ENCODE measurements at places on chromosomes 6 and 20.

- H3K27me3 ChIP-seq, result no peaks in the 10 kb centered on the region
- no peak for DNase-seq
- no peak overlapping the region for H3K4me3 ChIP-seq
- H3K36me3 ChIP-seq, result no peaks in the 10 kb centered on the region
Measured at GRCh38 chr6:52562911-52563310, 13.9 kb downstream of the TRAM2 start.

GRCh38 chr6:19968201-19968600 is 131.0 kb downstream of the ID4 start:
- H3K27me3 ChIP-seq, result peaks cover 1% of the 10 kb centered on the region
- no peaks in the 10 kb centered on the region for H3K36me3 ChIP-seq
- no peak for DNase-seq
- H3K4me1 ChIP-seq, result no peaks in the 10 kb centered on the region
- no peak overlapping the region for H3K27ac ChIP-seq

DNA sequence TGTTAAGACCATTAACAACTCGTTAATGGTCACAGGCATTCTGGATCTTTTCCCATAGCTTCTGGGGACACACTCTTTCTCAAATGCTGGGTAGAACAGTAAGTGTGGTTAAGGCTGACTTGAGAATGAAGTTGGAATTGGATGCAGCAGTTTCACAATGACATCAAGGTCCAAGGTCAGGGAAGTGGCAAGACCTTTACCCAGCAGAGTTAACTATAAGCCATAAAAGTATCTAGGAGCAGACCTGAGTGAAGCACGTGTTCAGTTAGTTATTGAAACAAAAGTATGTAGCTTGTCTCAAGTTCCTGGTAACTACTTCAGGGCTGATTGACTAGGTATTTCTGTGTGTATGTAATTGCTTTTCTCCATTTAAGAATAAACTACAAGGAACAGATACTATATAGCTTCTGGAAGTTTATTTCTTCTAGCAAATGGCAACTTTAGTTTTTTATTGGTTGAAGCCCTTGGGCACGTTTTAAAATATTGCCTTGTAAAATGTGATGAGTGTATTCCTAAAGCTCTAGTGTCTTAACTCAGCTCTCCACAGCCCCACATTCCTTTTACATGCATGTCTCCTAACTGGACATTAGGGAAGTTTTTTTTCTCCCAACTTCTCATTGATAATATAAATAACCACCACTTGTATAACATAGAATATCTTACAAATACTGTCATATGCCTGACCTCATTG is 479.0 kb upstream of the CITED2 start:
- H3K4me3 ChIP-seq, result no peak overlapping the region
- no peaks in the 10 kb centered on the region for H3K36me3 ChIP-seq
- DNase-seq, result no peak

DNA sequence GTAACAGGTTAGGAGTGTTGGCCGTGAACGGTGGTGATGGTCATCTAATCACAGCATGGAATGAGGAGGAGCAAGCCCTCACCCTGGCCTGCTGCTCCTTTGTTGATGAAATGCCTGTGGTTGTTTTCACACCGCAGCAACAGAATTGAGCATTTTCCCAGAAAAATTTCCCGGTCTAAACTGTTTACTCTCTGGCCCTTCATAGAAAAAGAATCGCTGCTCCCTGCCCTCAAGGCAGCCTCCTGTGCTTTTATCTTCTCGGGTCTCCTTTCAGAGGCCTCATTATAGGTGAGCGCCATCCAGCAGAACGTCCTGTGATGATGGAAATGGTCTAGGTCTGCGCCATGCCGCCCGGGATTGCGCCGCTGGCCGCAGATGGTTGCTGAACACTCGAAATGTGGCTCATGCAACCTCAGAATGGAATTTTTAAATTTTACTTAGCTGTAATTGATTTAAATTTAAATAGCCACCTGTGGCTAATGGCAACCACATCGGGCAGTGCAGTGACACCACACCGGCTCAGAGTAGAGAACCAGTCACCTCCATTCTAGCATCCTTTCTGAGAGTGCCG is 30.2 kb downstream of the PHACTR3 start:
- no peak overlapping the region for H3K4me3 ChIP-seq
- H3K27me3 ChIP-seq, result peaks cover 5% of the 10 kb centered on the region
- no peak overlapping the region for H3K27ac ChIP-seq
- no peaks in the 10 kb centered on the region for H3K4me1 ChIP-seq
- no peaks in the 10 kb centered on the region for H3K36me3 ChIP-seq

GRCh38 chr6:102848210-102848609 is 1454.7 kb downstream of the GRIK2 start:
- no peak overlapping the region for H3K4me3 ChIP-seq
- no peaks in the 10 kb centered on the region for H3K27me3 ChIP-seq
- H3K36me3 ChIP-seq, result no peaks in the 10 kb centered on the region
- no peak for DNase-seq
- no peak overlapping the region for H3K27ac ChIP-seq

GRCh38 chr6:108380876-108381275 is 86.0 kb downstream of the AFG1L start:
- no peak overlapping the region for H3K4me3 ChIP-seq
- H3K27me3 ChIP-seq, result no peaks in the 10 kb centered on the region
- DNase-seq, result no peak
- no peaks in the 10 kb centered on the region for H3K4me1 ChIP-seq
- H3K27ac ChIP-seq, result no peak overlapping the region
- peaks cover 3% of the 10 kb centered on the region for H3K36me3 ChIP-seq

DNA sequence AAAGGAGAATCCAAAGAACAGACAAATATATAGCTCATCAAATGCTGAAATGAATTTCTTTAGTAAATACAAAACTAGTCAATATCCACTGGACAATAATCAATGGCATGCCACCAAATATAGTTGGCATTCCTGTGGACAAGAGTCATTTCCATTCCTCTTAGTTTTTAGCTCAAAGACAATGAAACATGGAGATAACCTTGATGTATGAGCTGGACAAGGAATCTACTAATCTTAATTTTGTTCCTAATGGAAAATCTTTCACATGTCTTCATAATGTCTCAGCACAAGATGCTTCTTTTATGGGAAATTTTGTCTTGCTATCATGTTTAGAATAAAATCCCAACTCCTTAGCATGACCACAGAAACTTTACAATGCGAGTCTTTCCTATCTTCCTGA is 87.8 kb downstream of the PFDN4 start:
- no peak for DNase-seq
- H3K27ac ChIP-seq, result no peak overlapping the region
- H3K36me3 ChIP-seq, result peaks cover 2% of the 10 kb centered on the region
- no peak overlapping the region for H3K4me3 ChIP-seq
- peaks cover 32% of the 10 kb centered on the region for H3K27me3 ChIP-seq

GRCh38 chr6:41555326-41556300 is 9.4 kb downstream of the FOXP4 start:
- no peak for DNase-seq
- peaks cover 9% of the 10 kb centered on the region for H3K36me3 ChIP-seq
- no peak overlapping the region for H3K27ac ChIP-seq
- H3K27me3 ChIP-seq, result peaks cover 17% of the 10 kb centered on the region
- H3K4me1 ChIP-seq, result peaks cover 17% of the 10 kb centered on the region

- peaks cover 13% of the 10 kb centered on the region for H3K27me3 ChIP-seq
- H3K4me3 ChIP-seq, result peak overlapping the region; percentile 70
- H3K4me1 ChIP-seq, result peaks cover 20% of the 10 kb centered on the region
Measured at GRCh38 chr20:881051-881782, 34.9 kb downstream of the ANGPT4 start.

GRCh38 chr6:67501755-67502154 is 1133.3 kb upstream of the ADGRB3 start:
- no peaks in the 10 kb centered on the region for H3K27me3 ChIP-seq
- no peaks in the 10 kb centered on the region for H3K4me1 ChIP-seq
- DNase-seq, result no peak
- H3K27ac ChIP-seq, result no peak overlapping the region
- no peaks in the 10 kb centered on the region for H3K36me3 ChIP-seq
- H3K4me3 ChIP-seq, result no peak overlapping the region

GRCh38 chr20:20967564-20968184 is 138.5 kb downstream of the LINC00237 start:
- no peaks in the 10 kb centered on the region for H3K36me3 ChIP-seq
- no peak overlapping the region for H3K4me3 ChIP-seq
- H3K4me1 ChIP-seq, result no peaks in the 10 kb centered on the region

GRCh38 chr20:1108437-1108920 is 9.9 kb upstream of the PSMF1 start:
- H3K4me1 ChIP-seq, result no peaks in the 10 kb centered on the region
- no peaks in the 10 kb centered on the region for H3K27me3 ChIP-seq
- no peak overlapping the region for H3K4me3 ChIP-seq
- no peaks in the 10 kb centered on the region for H3K36me3 ChIP-seq

GRCh38 chr20:43849496-43850186 is 65.0 kb upstream of the TOX2 start:
- H3K27me3 ChIP-seq, result peaks cover 5% of the 10 kb centered on the region
- no peaks in the 10 kb centered on the region for H3K36me3 ChIP-seq
- no peak overlapping the region for H3K27ac ChIP-seq
- peaks cover 17% of the 10 kb centered on the region for H3K4me1 ChIP-seq
- no peak overlapping the region for H3K4me3 ChIP-seq

GRCh38 chr20:19920381-19921138 is 96.6 kb upstream of the NAA20 start:
- peaks cover 7% of the 10 kb centered on the region for H3K4me1 ChIP-seq
- DNase-seq, result no peak
- H3K36me3 ChIP-seq, result no peaks in the 10 kb centered on the region
- H3K4me3 ChIP-seq, result no peak overlapping the region

DNA sequence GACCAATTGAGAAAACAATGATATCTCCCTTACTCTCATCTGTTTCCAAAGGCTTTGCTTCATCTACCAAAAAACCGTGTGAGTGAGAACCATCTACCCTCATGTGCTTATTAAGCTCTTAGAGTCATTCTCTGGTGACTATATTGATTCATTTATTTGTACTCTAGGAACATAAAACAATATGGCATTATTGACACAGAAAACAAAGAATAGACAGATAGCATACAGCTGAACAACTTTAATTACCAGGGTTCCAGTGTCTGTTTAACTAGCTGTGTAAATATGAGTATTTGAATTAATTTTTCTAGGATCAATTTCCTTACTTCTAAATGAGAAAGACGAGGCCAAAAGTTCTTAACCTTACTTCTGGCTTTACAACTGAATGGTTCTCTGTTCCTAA is 31.3 kb upstream of the HEY2 start:
- H3K4me1 ChIP-seq, result peaks cover 17% of the 10 kb centered on the region
- H3K36me3 ChIP-seq, result peaks cover 1% of the 10 kb centered on the region
- DNase-seq, result no peak
- peaks cover 12% of the 10 kb centered on the region for H3K27me3 ChIP-seq
- no peak overlapping the region for H3K27ac ChIP-seq

GRCh38 chr6:75446241-75446880 is 47.2 kb downstream of the FILIP1 start:
- no peak overlapping the region for H3K27ac ChIP-seq
- H3K4me1 ChIP-seq, result no peaks in the 10 kb centered on the region
- no peak for DNase-seq
- no peak overlapping the region for H3K4me3 ChIP-seq

- H3K27ac ChIP-seq, result no peak overlapping the region
- no peak overlapping the region for H3K4me3 ChIP-seq
- H3K4me1 ChIP-seq, result no peaks in the 10 kb centered on the region
- DNase-seq, result no peak
- H3K36me3 ChIP-seq, result no peaks in the 10 kb centered on the region
Measured at GRCh38 chr20:60888771-60889170, 363.3 kb upstream of the CDH4 start.

- no peaks in the 10 kb centered on the region for H3K36me3 ChIP-seq
- H3K27me3 ChIP-seq, result no peaks in the 10 kb centered on the region
- H3K4me1 ChIP-seq, result no peaks in the 10 kb centered on the region
- DNase-seq, result no peak
Measured at GRCh38 chr6:119218548-119218947, 131.0 kb downstream of the MAN1A1 start.

DNA sequence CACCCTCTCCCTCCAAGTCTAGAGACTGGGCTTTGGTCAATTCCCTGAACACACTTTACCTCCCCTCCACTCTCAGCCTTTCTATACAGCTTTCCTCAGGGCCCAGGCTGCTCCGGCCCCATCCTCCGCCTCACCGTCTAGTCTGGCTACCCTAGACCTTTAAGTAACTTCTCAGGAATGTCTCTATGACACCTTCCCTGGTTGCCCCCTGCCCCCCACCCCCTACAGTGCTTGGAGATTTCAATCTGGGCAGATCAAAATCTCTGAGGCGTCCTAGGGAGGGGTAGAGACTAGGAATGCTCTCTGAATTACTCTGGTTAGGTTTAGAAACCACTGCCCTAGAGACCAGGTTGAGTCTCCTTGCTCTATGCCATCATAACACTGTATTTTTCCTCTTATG is 6.1 kb downstream of the UBE2J1 start:
- peaks cover 53% of the 10 kb centered on the region for H3K4me1 ChIP-seq
- no peak for DNase-seq

DNA sequence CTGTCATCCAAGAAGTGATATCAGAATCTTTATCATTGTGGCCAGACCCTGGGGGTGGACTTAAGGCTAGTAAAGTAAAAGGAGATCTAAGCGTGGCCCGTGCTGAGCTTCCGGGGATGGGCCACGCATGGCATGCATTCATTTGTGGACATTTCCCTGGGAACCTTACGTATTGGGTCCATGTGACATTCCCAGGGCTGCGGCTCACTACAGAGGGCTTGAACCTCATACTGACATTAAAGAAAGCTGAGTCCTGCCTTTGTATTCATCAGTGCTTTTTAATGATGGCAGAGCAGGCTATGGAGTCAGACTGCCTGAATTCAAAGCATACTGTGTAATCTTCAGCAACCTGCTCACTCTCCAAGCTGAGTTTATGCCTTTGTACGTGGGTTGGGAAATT is 152.2 kb upstream of the AFDN start:
- no peak for DNase-seq
- H3K4me1 ChIP-seq, result no peaks in the 10 kb centered on the region
- peaks cover 36% of the 10 kb centered on the region for H3K27me3 ChIP-seq
- H3K4me3 ChIP-seq, result no peak overlapping the region
- H3K36me3 ChIP-seq, result no peaks in the 10 kb centered on the region

DNA sequence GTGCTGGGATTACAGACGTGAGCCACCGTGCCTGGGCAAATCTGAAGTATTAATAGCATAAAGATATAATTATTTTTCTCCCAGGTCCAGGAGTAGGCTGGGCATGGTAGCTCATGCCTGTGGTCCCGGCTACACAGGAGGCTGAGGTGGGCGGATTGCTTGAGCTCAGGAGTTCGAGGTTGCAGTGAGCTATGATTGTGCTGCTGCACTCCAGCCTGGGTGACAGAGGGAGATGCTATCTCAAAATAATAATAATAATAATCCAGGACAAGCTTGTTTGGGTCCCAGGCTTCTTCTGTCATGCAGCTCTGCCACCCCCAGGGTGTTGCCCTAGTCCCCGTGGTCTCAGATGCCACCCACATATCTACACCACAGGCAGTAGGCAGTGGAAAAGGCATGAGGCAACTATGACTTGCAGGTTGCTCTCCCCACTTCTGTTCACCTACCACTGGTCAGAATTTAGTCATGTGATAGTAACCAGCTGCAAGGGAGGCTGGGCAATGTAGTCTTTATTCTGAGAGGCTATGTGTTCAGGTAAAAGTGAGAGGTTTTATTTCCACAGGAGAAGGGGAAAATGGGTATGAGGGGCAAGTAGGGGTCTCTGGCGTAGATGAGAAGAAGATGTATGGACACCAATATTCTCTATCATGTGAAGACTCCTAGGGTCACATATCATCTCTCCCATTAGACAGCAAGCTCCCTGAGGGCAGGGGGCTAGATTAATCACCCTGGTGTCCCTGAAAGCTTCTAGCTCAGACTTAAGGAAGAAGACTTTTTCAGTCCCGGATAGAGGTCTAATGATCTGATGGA is 25.7 kb downstream of the TCF15 start:
- no peak overlapping the region for H3K27ac ChIP-seq
- H3K27me3 ChIP-seq, result peaks cover 15% of the 10 kb centered on the region
- peak; percentile 14 for DNase-seq
- no peaks in the 10 kb centered on the region for H3K4me1 ChIP-seq
- no peaks in the 10 kb centered on the region for H3K36me3 ChIP-seq

All from activated naive CD8-positive, alpha-beta T cell treated with anti-CD3 and anti-CD28 coated beads, Interleukin-2, amount 50 U/mL, for 24 hours (primary cell).